ENCODE measurements at places on chromosomes 11 and 22. TPM values are rescaled to one million over a fixed set of nuclear protein-coding genes. Genes with fewer than 3 reads are reported as not detected.
A peak's percentile ranks its signal among the peaks of the same experiment; 100 is the strongest.

- no peak for DNase-seq
- no peaks in the 10 kb centered on the region for H3K27me3 ChIP-seq
- H3K27ac ChIP-seq: no peak overlapping the region
Measured at GRCh38 chr22:48647051-48647450, 1180.6 kb downstream of the BRD1 start.

GRCh38 chr22:46415776-46416519 is 80.4 kb downstream of the TRMU start:
- no peaks in the 10 kb centered on the region for H3K27me3 ChIP-seq
- H3K36me3 ChIP-seq: no peaks in the 10 kb centered on the region
- H3K4me1 ChIP-seq: no peaks in the 10 kb centered on the region
- no peak overlapping the region for H3K27ac ChIP-seq

The NDUFS3 gene
- 55.0 TPM for total RNA-seq

The MMP8 gene
- total RNA-seq: 0.17 TPM

The OR4C46 gene
- not detected for total RNA-seq

The TPBGL gene
- total RNA-seq: not detected

The TMEM132A gene
- 1.0 TPM for total RNA-seq

- H3K4me3 ChIP-seq: no peak within 1 kb of the TSS
- H3K36me3 ChIP-seq: no peaks in the 10 kb centered on the region
- no peak within 1 kb of the TSS for H3K27ac ChIP-seq
- no peaks in the 10 kb centered on the region for H3K27me3 ChIP-seq
- DNase-seq: no peak
Measured at GRCh38 chr22:38083931-38084631, at the start of gene SLC16A8. SLC16A8 (minus strand) TSS chr22:38084184; CDS start chr22:38082873, 1,311 bp downstream.

DNA sequence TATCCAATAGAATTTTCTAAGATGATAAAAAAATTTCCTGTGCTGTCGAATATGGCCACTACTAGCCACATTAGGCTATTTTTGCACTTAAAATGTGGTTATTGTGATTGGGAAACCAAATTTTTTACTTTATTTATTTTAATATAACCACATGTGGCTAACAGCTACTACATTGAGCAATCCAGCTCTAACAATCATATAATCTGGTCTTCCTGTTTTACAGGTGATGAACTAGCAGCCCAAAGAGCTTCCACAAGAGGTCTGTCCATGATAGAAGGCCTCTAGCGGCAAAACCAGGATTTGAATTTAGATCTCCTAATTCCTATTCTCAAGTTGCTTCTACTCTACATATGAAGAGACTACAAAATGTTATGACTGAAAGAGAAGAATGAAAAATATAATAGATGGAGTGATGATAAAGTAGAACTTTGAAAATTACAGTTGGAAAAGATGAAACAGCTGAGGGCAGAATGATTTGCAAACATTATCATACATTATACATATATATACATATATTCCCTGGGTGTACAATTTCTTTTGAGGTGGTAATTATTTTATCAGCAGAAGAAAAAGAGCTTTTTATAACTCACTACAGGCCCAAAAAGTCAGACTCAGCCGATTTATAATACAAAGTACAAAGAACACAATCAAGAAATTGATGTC is 363.5 kb upstream of the PITPNB start:
- no peak for DNase-seq
- no peak overlapping the region for H3K27ac ChIP-seq
- no peaks in the 10 kb centered on the region for H3K27me3 ChIP-seq
- no peak overlapping the region for H3K4me3 ChIP-seq
- H3K4me1 ChIP-seq: no peaks in the 10 kb centered on the region

DNA sequence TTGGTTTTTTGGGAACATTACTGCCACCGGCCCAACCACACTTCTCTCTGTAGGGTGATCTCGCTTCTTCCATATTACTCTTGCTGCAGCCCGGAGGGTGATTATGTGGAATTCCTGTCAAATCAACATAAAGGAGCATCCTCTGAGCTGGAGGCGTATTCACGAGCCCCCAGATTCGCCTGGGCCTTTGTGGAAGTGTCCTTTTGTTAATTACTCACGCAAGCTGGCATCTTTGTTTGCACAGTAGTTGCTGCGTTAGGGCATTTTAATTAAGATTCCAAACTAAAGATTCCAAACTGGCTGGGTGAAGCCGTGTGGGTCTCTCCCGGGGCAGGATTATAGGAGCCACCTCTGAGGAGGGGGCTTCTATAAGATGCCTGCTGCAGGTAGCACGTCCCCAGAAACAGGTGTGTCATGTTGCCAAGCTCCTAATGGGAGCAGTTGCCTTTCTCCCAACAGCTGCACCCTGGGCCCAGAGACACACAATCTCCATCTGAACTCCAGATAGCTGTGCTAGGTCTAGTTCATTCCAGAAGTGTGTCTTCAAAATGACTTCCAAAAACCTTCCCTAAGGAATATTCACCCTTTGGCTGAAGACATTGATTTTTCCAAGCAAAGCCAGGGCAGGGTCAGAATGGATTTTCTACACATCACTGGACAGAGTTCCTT is 40.9 kb downstream of the SHISAL1 start:
- no peaks in the 10 kb centered on the region for H3K36me3 ChIP-seq
- H3K4me1 ChIP-seq: no peaks in the 10 kb centered on the region
- no peak overlapping the region for H3K4me3 ChIP-seq
- DNase-seq: no peak
- no peak overlapping the region for H3K27ac ChIP-seq

The TUBA8 gene
- 0.84 TPM for total RNA-seq

DNA sequence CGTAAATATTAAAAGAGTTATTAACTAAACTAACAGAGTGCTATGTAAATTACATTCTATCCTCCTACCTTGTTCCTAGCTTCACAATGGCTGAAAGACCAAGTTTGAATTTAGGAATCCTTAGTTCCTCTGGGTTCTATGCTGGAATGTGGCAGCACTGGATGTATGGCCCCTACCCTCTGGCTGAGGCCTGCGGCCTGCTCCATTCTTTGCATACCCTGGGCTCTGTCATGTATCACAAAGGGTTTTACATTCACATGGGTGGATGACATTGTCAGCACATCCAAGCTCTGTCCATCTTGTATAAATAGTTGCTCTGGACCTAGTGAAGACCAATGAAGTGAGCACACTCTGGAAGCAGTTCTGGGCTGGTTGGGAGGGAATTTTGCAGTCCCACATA is 54.5 kb downstream of the AASDHPPT start:
- H3K27ac ChIP-seq: no peak overlapping the region
- no peak for DNase-seq
- peaks cover 4% of the 10 kb centered on the region for H3K27me3 ChIP-seq

The OR2AG2 gene
- under 0.01 TPM for total RNA-seq

- H3K4me3 ChIP-seq: no peak overlapping the region
- H3K4me1 ChIP-seq: no peaks in the 10 kb centered on the region
- DNase-seq: no peak
- no peaks in the 10 kb centered on the region for H3K36me3 ChIP-seq
- H3K27ac ChIP-seq: no peak overlapping the region
Measured at GRCh38 chr11:33178443-33179180, 17.3 kb upstream of the CSTF3 start.

DNA sequence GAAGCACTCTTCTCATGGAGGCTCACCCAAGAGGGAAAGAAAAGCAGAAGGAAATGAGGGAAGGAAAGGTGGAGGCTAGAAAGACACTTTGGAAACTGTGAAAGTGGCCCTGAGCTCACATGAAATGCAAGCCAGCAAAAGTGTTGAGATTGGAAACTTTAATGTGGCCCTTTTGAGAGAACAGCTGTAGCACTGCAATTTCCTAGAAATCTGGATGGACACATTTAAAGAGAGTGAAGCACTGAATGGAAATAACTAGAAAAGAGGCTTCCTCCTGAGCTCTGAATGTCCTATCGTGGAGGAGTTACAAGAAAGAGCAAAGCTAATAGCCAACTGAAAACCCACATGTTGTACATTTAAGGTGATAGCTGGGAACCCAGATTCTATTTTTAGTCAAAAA is 56.0 kb downstream of the LIF start:
- no peaks in the 10 kb centered on the region for H3K27me3 ChIP-seq
- no peaks in the 10 kb centered on the region for H3K4me1 ChIP-seq

The OR51B4 gene
- total RNA-seq: not detected

- H3K27ac ChIP-seq: no peak overlapping the region
- no peak for DNase-seq
- no peaks in the 10 kb centered on the region for H3K4me1 ChIP-seq
Measured at GRCh38 chr11:130762638-130763037, 153.6 kb downstream of the SNX19 start.

The DERL3 gene
- 4.5 TPM for total RNA-seq

The CHRM1 gene
- total RNA-seq: not detected

DNA sequence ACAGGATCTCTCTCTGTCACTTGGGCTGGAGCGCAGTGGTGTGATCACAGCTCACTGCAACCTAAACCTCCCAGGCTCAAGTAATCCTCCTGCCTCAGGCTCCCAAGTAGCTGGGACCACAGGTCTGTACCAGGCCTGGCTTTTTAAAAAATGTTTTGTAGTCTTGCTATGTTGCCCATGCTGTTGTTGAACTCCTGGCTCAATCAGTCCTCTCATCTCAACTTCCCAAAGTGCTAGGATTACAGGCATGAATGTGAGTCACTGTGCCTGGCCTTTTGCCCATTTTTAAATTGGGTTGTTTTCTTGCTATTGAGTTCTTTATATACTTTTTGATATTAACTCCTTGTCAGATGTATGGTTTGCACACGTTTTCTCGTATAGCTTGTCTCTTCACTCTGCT is 33.0 kb upstream of the PITPNB start:
- no peak for DNase-seq
- H3K27me3 ChIP-seq: no peaks in the 10 kb centered on the region
- H3K36me3 ChIP-seq: no peaks in the 10 kb centered on the region
- peak overlapping the region; percentile 66 for H3K27ac ChIP-seq
- peaks cover 5% of the 10 kb centered on the region for H3K4me1 ChIP-seq

GRCh38 chr11:130766650-130767565 is 149.4 kb downstream of the SNX19 start:
- peaks cover 3% of the 10 kb centered on the region for H3K27me3 ChIP-seq
- no peak overlapping the region for H3K4me3 ChIP-seq
- H3K27ac ChIP-seq: no peak overlapping the region

The PLAAT2 gene
- total RNA-seq: not detected

GRCh38 chr11:108912581-108912980 is 247.7 kb downstream of the DDX10 start:
- no peaks in the 10 kb centered on the region for H3K4me1 ChIP-seq
- H3K4me3 ChIP-seq: no peak overlapping the region
- H3K27ac ChIP-seq: no peak overlapping the region
- no peak for DNase-seq
- peaks cover 1% of the 10 kb centered on the region for H3K36me3 ChIP-seq

DNA sequence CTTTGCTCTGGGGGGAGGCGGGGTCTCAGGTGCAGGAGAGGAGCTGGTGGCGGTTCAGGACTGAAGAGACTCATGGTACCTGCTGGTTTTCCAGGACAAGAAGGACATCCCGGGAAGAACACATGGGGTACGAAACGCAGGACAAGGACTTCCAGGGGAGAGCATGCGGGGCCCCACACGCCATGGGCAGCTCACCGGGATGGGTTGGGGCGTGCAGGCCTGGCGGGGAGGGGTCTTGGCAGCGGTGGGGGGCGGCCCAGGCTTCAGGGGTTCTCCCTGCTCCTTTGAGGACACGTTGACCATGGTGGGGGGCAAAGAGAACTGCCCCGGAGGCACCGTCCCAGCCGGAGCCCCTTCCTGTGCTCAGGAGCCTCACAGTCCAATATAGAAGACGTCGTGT is 673.2 kb downstream of the BRD1 start:
- H3K4me1 ChIP-seq: no peaks in the 10 kb centered on the region
- no peak overlapping the region for H3K4me3 ChIP-seq
- H3K36me3 ChIP-seq: no peaks in the 10 kb centered on the region
- no peaks in the 10 kb centered on the region for H3K27me3 ChIP-seq

DNA sequence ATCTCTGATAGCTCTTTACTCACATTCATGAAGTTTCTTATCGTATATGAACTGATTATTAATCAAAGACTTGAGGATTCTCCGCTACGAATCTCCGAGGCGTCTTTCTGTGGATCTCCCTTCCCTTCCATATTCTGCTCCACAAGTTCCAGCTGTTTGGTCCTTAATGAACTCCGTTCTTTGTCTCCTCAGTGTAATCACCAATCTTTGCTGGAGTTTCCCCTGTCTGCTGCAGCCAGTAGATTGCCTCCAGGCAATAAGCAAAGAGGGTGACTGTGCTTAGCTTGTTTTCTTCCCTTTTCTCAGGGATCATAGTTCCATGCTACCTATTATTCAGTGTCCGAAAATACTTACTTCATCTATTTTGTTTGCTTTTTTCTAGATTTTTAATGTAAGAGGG is 169.6 kb upstream of the FOLH1 start:
- no peak overlapping the region for H3K4me3 ChIP-seq
- H3K4me1 ChIP-seq: no peaks in the 10 kb centered on the region
- H3K36me3 ChIP-seq: no peaks in the 10 kb centered on the region
- no peak for DNase-seq

GRCh38 chr11:63831326-63831725 is 7.6 kb upstream of the MARK2 start:
- no peak for DNase-seq
- no peaks in the 10 kb centered on the region for H3K36me3 ChIP-seq
- no peak overlapping the region for H3K4me3 ChIP-seq
- H3K27me3 ChIP-seq: no peaks in the 10 kb centered on the region

GRCh38 chr22:33921525-33922348 is 1.5 kb upstream of the LARGE1 start:
- H3K27ac ChIP-seq: peak overlapping the region; percentile 73
- peak; percentile 53 for DNase-seq
- H3K36me3 ChIP-seq: no peaks in the 10 kb centered on the region

DNA sequence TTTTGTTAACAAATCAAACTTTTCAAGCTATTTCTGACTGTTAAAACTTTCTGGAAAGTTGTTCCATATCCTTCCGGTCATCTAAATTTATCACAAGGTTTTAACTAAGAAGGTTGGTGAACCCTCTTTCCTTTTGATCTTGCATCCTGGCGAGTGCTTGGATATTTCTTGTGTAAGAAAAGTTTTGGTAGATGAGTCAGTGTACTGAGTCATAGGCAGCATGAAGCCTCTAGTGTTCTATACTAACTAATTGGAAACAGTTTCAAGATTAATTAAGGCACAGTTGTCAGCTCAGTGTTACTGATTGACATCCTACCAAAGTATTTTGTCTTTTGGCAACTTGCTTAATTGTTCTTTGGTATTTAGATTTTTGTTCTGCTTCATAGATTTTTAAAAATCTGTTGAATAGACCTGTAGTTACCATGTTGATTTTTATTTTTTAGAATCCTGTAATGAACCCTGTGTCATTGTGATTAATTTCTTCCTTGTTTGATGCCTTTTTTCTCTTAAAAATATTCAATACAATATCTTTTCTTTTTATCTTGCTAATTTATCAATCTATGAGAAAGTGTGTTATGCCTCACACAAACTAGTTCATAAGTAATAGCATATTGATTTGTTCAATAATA is 38.0 kb downstream of the METTL15 start:
- H3K36me3 ChIP-seq: peaks cover 2% of the 10 kb centered on the region
- no peak for DNase-seq
- H3K27me3 ChIP-seq: no peaks in the 10 kb centered on the region
- H3K4me3 ChIP-seq: no peak overlapping the region
- no peak overlapping the region for H3K27ac ChIP-seq

The RAB39A gene
- 3.5 TPM for total RNA-seq

DNA sequence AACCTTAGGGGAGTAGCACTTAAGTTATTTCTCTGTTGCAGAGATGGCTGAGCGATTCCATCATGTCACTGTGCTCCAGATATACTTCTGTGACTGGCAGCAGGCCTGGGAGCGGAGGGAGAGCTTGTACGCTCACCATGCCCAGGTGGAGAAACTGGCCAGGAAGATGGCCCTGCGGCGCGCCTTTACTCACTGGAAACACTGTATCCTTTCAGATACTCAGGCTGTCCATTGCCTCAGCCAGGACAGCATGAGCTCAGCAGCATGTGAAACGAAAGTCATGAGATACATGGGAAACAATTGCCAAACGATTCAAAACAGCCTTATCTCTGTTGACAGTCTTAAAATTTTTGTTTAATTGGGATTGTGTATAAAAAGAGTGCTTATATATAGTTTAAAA is 78.9 kb downstream of the SFI1 start:
- no peak overlapping the region for H3K27ac ChIP-seq
- no peak for DNase-seq
- peaks cover 4% of the 10 kb centered on the region for H3K36me3 ChIP-seq
- no peaks in the 10 kb centered on the region for H3K27me3 ChIP-seq

The EXPH5 gene
- 6.1 TPM for total RNA-seq

All from liver (tissue), 10 donors.